NCI-H1417 treated with DMSO at 0.1 percent for 48 hours (cell line): ENCODE measurements at places on chromosomes 5 and 9.

DNA sequence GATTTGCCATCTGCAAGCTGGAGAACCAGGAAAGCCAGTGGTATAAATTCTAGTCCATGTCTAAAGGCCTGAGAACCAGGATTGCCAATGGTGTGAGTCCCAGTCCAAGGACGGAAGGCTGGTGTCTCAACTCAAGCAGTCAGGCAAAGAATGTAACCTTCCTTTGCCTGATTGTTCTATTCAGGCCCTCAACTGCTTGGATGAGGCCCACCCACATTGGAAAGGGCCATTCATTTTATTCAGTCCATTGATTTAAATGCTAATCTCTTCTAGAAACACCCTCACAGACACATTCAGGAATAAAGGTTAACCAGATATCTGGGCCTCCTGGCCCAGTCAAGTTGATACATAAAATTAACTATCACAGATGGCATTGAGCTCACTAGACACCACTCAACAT is 427.8 kb downstream of the ZNF608 start:
- no peak for DNase-seq

- DNase-seq, result no peak
These were observed 167.9 kb upstream of the PAPPA start for GRCh38 chr9:115985657-115986056.

GRCh38 chr9:19173598-19174125 is 46.4 kb upstream of the PLIN2 start:
- DNase-seq, result no peak

- DNase-seq, result no peak
These were observed 114.7 kb downstream of the TMEM232 start for GRCh38 chr5:110611817-110612216.

DNA sequence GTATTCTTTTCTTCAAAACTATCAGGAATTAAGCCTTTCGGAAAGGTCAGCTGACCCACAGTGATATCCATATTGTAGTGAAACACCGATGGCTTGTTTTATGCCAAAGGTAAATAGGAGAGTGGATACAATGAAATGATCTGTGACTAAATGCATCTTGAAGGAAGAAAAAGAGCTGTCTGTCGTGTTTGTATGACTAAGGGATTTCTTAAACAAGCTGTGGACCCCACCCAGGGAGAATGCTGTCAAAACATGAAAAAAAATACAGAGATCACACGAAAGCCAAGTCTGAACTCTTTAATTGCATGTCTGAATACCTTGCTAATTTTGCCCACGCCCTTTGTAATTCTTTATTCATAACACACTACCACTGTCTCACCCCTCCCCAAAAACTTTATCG is 286.4 kb upstream of the WWC1 start:
- no peak for DNase-seq

DNA sequence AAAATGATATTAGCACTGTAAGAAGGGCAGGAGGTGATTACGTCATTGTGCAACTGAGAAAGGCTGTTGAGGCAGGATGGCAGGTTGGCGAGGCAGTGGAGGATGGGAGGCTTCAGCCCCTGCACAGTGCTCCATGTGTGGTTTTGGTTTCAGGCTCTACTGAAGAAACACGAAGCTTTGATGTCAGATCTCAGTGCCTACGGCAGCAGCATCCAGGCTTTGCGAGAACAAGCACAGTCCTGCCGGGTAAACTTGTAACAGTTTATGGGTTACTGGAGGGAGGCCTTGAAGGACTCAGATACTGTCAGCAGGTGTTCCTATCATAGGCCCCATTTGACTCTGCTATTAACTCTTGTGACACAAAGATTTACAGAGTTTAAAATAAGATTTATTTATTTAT is 35.1 kb downstream of the SPTAN1 start:
- no peak for DNase-seq
